Mesothelial cell of epicardium (in vitro differentiated cells): ENCODE measurements at places on chromosomes 2 and 18. TPM values are rescaled to one million over a fixed set of nuclear protein-coding genes. Genes with fewer than 3 reads are reported as not detected.
A peak's percentile ranks its signal among the peaks of the same experiment; 100 is the strongest.

GRCh38 chr2:167732326-167732725, 515.1 kb downstream of the STK39 start:
- no peak overlapping the region for H3K4me3 ChIP-seq
- H3K27ac ChIP-seq = no peak overlapping the region
- H3K4me1 ChIP-seq = peaks cover 2% of the 10 kb centered on the region
- H3K36me3 ChIP-seq = no peaks in the 10 kb centered on the region

GRCh38 chr2:64644458-64645382, 9.0 kb downstream of the SERTAD2 start:
- peak overlapping the region; percentile 77 for H3K4me3 ChIP-seq
- peak; percentile 73 for DNase-seq
- peak overlapping the region; percentile 100 for H3K27ac ChIP-seq
- H3K36me3 ChIP-seq = no peaks in the 10 kb centered on the region
- peaks cover 94% of the 10 kb centered on the region for H3K4me1 ChIP-seq

DNA sequence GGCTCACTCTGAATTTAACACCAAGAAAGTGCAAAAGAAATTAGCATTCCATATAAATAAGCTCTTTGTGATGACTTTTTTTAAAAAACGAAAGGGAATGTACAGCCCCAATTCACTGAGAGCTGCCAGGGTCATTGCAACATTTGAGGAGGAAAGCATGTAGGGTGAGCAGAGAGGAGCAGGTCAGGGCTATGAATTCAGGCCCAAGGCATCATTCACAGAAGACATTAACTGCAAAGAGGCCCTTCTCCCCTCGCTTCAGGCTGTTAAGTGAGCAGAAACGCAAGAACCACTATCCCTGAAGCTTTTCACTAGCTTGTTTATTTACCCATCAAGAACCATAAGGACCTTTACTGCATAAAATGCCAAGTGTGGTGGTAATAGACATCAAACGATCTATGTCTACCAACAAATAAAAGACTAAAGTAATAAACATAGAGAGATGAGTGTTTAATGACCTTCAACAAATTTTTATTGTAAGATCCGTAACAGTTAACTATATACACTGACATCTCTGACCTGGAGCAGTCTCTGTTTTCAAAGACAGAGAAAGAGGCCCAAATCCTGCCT, 333.1 kb upstream of the HNRNPA3 start:
- no peaks in the 10 kb centered on the region for H3K4me1 ChIP-seq
- no peak overlapping the region for H3K27ac ChIP-seq
- H3K36me3 ChIP-seq = no peaks in the 10 kb centered on the region
- no peak for DNase-seq

DNA sequence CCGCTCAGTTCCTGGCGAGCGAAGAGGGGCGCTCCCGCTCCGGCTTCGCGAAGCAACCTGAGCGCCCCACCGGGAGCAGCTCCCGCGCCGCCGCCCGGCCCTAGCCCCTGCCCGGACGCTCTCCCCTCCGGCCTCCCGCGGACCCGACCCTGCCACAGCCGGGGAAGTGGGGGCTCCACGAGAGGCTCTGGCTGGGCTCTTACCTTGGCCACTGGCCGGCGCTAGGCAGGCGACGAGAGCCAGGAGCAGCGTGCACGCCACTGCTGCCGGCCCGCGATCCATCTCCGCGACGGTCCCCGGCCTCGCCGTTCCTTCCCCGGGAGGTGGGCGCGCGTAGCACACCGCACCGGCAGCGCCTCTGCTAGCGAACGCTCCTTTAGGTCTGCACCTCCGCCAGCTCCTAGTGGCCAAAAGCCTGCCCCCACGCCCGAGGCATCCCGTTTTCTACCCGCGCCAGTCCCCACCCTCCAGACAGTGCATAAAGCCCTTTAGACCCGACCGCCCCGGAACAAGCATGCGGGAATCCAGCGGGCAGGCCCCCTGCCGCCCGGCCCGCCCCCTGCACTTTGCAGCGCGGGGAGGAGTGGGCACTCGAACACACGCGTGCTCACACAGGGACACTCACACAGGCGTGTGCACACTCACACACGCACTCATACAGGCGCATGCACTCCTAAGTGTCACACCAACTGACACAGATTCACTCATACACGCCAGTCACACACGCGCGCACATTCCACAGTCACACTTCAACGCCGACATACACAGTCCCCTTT, at the start of gene LRP2:
LRP2 (minus strand) TSS at position 417 of the 776 bp plus-strand sequence; CDS start at position 282, 135 bp downstream.
- peaks cover 48% of the 10 kb centered on the region for H3K4me1 ChIP-seq
- peak within 1 kb of the TSS; percentile 76 for H3K4me3 ChIP-seq
- peak; percentile 55 for DNase-seq
- H3K27ac ChIP-seq = peak within 1 kb of the TSS; percentile 96
- H3K27me3 ChIP-seq = peaks cover 49% of the 10 kb centered on the region

DNA sequence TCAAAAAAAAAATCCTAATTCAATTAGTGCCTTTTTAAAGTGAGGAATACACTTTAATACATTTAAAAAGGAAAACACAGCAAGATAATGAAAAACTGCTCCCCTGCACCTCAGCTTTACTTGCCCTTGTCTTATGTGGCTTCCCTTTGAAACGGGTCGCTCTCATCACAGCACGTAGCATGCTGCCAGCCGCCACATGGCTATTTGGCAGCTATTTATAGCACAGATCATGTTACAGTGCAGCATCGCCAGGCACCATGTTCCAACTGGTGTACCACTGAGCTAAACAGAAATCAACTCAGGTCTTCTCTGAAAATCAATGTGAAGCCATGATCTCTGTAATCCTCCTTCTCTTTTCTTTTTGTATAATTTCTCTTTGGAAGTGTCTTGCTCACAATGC, 65.1 kb downstream of the TMEM182 start:
- H3K4me1 ChIP-seq = peaks cover 8% of the 10 kb centered on the region
- no peak overlapping the region for H3K4me3 ChIP-seq
- DNase-seq = no peak
- no peaks in the 10 kb centered on the region for H3K36me3 ChIP-seq

DNA sequence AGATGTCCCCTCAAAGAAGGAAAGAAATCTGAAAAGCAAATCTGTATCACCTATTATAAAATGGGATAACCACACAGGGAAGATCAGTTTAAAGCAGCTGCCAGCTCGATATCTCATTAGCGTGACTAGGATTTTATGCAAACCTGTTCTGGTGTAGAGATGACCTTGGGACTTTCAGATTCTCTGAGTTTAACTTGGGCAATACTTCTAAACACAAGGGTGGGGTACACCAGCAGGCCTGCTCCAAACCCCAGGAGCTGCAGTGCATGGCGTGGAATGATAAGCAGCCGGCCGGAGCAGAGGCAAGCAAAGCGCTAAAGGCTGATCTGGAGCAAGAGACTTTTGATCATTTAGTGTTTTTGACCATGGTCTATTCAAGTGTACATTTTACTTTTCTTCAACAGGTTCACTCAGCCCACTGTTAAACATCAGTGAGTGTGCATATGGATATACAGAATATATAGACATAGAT, 4.7 kb downstream of the SERTAD2 start:
- no peaks in the 10 kb centered on the region for H3K36me3 ChIP-seq
- H3K27me3 ChIP-seq = no peaks in the 10 kb centered on the region
- H3K4me3 ChIP-seq = peak overlapping the region; percentile 69
- DNase-seq = no peak
- peaks cover 79% of the 10 kb centered on the region for H3K4me1 ChIP-seq

GRCh38 chr2:47214990-47215389, 59.9 kb upstream of the STPG4 start:
- no peaks in the 10 kb centered on the region for H3K27me3 ChIP-seq
- H3K27ac ChIP-seq = no peak overlapping the region
- DNase-seq = no peak
- peaks cover 3% of the 10 kb centered on the region for H3K36me3 ChIP-seq

DNA sequence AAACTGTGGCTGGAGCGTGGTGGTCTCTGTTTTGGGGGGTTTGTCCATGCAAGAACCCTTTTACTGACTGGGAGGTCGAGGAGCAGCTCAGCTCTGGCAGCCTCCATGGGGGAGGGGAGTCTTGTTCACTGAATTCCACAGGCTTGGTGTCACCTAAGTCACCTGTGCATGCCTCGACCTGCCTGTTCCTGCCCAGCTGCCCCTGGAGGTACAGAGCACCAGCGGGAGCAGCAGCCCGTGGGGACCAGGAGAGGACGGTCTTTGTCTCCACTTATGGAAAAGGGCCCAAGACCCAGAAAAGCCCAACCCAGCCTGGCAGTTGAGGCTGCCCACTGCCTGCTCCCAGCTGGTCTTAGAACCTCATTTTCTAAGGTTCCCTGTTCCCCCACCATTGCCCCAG, 168.7 kb upstream of the AGAP1 start:
- H3K36me3 ChIP-seq = no peaks in the 10 kb centered on the region
- no peak overlapping the region for H3K27ac ChIP-seq
- DNase-seq = no peak

DNA sequence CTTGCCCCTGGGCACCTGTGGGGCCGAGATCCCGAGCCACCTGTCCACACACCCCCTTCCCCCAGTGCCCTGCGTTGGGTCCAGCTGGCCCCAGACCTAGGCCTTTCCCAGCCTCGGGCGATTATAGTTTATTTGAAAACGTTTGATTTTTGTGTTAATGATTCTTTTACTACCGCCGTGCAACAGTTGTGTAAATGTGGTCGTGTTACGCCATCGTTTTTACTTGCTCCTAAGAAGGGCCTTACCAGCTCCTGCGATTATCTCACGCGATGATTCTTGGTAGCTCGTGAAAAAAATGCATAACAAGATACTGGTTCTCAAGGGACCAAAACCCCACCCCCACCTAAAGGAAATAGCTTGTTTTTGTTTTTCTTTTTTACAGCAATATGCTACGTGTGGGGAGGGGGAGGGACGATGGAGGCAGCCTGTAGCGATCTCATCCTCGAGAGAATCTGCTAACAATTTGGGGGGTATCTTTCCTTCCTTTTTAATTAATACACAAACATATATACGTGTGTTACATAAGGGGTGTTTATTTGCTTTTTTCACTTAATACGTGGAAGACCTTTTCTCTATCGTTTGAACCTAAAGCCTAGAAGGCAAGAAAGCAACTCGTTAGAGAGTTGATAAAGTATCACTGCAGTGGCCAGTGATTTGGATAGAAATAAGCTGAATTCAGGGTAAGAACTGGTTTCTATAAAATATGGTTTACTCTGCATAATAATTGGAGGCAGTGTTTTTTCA, 1.0 kb downstream of the ZDBF2 start:
- H3K27ac ChIP-seq = peak overlapping the region; percentile 89
- H3K27me3 ChIP-seq = peaks cover 7% of the 10 kb centered on the region
- peaks cover 2% of the 10 kb centered on the region for H3K36me3 ChIP-seq
- peak; percentile 48 for DNase-seq
- H3K4me1 ChIP-seq = peaks cover 25% of the 10 kb centered on the region
- peak overlapping the region; percentile 80 for H3K4me3 ChIP-seq

DNA sequence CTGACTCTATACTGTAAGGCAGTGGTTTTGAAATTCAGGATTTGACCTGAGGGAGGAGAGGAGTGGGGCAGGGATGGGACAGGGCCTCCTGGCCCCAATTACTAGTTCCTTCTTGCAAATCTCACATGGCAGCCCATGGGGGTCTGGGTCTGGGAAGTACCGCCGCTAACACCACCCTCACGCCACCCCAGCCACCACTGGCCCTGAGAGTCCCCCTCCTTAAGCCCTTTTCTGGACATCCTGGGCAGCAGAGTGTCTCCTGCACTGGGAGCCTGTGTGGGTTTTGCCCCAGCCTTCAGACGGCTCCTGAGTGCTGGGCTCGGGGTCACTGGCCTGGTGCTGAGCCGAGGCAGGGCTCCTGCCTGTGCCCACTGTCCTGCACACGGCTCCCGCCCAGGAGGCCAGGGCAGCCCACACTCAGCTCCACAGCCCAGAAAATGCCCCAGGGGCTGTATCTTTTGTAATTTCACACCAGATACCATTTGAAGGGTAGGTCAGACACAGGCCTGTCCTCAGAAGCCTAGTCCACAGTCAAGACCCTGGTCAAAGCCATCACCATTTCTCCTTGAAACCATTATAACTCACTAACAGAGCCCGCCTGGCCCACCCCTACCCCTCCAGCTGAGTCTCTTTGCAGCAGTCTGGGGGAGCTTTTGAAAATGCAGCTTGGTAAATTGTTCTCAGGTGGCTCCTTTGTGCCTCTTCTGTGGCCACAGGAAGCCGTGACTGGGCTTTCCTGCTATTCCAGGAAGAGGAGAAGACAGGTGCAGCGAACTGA, 55.1 kb downstream of the CYP27C1 start:
- peaks cover 2% of the 10 kb centered on the region for H3K4me1 ChIP-seq
- no peak for DNase-seq
- H3K4me3 ChIP-seq = no peak overlapping the region
- no peaks in the 10 kb centered on the region for H3K36me3 ChIP-seq
- H3K27ac ChIP-seq = no peak overlapping the region

DNA sequence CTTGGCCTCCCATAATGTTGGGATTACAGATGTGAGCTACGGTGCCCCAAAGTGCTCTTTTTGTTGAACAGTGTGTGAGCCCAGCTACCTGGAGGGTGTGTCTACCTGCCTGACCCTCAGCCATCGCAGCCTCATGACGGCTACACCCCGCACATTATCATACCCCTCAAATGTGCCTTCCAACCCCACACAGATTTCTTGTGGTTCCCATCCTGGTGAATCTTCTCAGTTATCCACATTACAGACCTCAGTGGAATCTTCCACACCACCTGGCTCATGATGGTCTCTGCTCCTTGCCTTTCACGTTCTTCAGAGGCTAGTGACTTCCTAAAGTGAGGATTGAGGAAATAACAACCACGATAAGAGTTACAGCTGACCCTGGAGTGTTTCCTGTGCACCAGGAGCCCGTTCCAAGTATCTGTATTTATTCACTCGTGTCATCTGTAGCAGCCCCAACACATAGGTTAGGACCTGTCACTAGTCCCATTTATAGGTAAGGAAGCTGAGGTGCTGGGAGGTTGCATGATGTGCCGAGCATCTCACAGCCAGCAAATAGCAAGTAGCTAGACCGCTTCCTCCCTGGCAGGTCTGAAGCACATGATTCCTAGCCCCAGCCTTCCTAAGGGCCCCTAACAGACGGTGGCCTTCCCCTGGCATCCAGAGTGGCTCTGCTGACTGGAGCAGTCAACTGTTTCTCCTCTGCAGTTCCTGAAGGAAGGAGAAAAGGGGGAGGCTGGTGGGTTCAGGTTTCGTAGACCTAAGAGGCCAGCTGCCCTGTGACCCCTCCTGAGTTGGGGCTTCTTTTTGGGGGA, 47.3 kb downstream of the TCF7L1 start:
- H3K27ac ChIP-seq = peak overlapping the region; percentile 49
- peaks cover 5% of the 10 kb centered on the region for H3K36me3 ChIP-seq
- no peaks in the 10 kb centered on the region for H3K27me3 ChIP-seq
- no peak overlapping the region for H3K4me3 ChIP-seq
- peaks cover 36% of the 10 kb centered on the region for H3K4me1 ChIP-seq

- H3K27me3 ChIP-seq = peaks cover 48% of the 10 kb centered on the region
- no peak overlapping the region for H3K27ac ChIP-seq
- H3K36me3 ChIP-seq = no peaks in the 10 kb centered on the region
Observed at GRCh38 chr2:176554101-176555048, 285.1 kb downstream of the MTX2 start.

DNA sequence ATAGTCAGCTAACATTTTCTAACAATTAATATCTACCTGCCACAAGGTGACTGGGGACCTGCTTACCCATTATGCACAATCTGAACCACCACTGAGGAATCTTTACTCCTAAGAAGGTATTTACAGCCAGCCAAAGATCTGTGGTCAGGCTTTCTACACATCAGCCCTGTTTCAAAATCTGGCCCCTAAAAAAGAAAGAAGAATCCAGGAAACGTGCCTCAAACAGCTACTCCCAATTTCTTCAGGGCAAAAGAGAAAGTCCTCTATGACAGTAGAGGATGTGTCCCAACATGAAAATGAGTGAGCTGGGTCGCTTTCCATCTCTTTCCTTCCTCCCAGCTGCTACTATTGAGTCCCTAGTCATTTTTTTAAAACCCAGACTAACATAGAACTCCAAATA, 79.5 kb downstream of the EPB41L3 start:
- H3K27ac ChIP-seq = no peak overlapping the region
- H3K27me3 ChIP-seq = no peaks in the 10 kb centered on the region
- H3K4me3 ChIP-seq = no peak overlapping the region
- peaks cover 43% of the 10 kb centered on the region for H3K4me1 ChIP-seq

Gene GNAL
- total RNA-seq = 12.0 to 12.6 TPM (median 12.1 TPM) in 3 replicates

Gene MYO3B
- total RNA-seq = 8.9 to 9.1 TPM (median 9.1 TPM) in 3 replicates

Gene SPATA3
- not detected in 3 replicates for total RNA-seq
